Heart right ventricle (tissue), 16 donors: ENCODE measurements at places on chromosomes 3 and 15. TPM values are rescaled to one million over a fixed set of nuclear protein-coding genes. Genes with fewer than 3 reads are reported as not detected.

The EPB42 gene
- not detected for total RNA-seq

The SPG11 gene
- total RNA-seq = 59.4 TPM

The EPHB3 gene
- 1.9 TPM for total RNA-seq

The XCR1 gene
- not detected for total RNA-seq

The MEIS2 gene
- 39.0 TPM for total RNA-seq

The COL7A1 gene
- 14.4 TPM for total RNA-seq

The SCN11A gene
- 0.04 TPM for total RNA-seq

The MESP2 gene
- not detected for total RNA-seq

The CELF6 gene
- 0.79 TPM for total RNA-seq

DNA sequence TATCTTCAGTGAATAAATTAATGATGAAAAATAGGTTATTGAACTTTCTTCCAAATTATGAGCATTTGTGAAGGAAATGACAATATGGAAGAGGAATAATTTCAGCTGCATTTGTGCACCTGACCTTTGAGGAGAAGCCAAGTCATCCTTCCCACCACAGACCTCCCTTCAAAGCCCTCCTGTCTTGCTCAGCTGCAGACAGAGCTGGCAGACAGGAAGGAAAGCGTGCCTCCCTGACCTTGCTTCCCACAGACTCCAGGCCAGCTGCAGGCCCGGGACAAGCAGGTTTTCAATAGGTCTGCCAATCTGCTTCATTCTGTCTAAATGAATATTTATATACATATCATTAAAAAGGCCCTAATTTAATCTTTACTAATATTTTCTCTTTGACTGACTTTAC is 152.9 kb upstream of the RBMS3 start:
- H3K36me3 ChIP-seq = no peaks in the 10 kb centered on the region
- DNase-seq = no peak
- no peaks in the 10 kb centered on the region for H3K4me1 ChIP-seq
- H3K27me3 ChIP-seq = no peaks in the 10 kb centered on the region

- H3K4me3 ChIP-seq = no peak overlapping the region
- no peak for DNase-seq
- H3K27ac ChIP-seq = peak overlapping the region; percentile 34
- H3K4me1 ChIP-seq = peaks cover 68% of the 10 kb centered on the region
- no peaks in the 10 kb centered on the region for H3K36me3 ChIP-seq
These were observed 61.0 kb upstream of the RYK start for GRCh38 chr3:134311693-134312071.

- no peak overlapping the region for H3K27ac ChIP-seq
- peaks cover 3% of the 10 kb centered on the region for H3K4me1 ChIP-seq
- no peak overlapping the region for H3K4me3 ChIP-seq
- H3K36me3 ChIP-seq = no peaks in the 10 kb centered on the region
- DNase-seq = no peak
These were observed 99.4 kb upstream of the DLG1 start for GRCh38 chr3:197397838-197398237.

- no peaks in the 10 kb centered on the region for H3K36me3 ChIP-seq
- H3K27ac ChIP-seq = no peak overlapping the region
- no peaks in the 10 kb centered on the region for H3K4me1 ChIP-seq
- H3K4me3 ChIP-seq = no peak overlapping the region
- DNase-seq = no peak
These were observed 491.1 kb downstream of the AGBL1 start for GRCh38 chr15:86570738-86571137.

DNA sequence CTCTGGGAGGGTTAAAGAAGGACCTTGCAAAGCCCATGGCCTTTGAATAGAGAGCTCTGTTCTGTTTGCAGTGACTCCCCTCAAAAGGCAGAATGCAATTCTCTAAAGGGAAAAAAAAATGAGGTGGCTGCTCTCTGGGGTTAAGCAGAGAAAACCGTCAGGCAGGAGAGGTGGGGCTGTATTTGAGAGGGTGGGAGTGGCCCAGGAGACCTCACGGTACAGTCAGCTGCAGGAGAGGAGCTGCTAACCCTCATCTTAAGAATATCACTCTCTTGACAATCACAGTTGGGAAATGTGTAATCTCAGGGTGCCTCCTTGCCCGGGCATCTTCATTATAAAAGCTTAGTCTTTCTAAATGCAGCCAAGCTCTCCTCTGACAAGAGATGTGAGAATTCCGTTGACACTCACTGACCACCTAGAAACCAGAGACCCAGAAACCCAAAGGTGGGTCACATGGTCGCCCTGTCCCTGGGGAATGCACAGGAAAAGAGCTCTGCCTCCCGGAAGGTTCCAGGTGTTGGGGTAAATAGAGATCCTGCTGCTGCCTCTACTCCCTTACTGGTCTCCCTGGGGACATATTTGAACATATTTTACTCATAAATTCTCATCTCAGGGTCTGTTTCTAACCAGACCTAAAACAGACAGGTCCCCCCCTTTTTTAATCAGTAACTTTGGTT is 159.1 kb upstream of the CTDSPL start:
- H3K4me1 ChIP-seq = peaks cover 6% of the 10 kb centered on the region
- no peak overlapping the region for H3K27ac ChIP-seq
- DNase-seq = no peak
- no peak overlapping the region for H3K4me3 ChIP-seq
- no peaks in the 10 kb centered on the region for H3K36me3 ChIP-seq

- peaks cover 14% of the 10 kb centered on the region for H3K4me1 ChIP-seq
- no peak overlapping the region for H3K4me3 ChIP-seq
- H3K27ac ChIP-seq = no peak overlapping the region
- DNase-seq = no peak
- no peaks in the 10 kb centered on the region for H3K36me3 ChIP-seq
These were observed 227.5 kb downstream of the PTPRG start for GRCh38 chr3:61788623-61789507.

- no peak overlapping the region for H3K4me3 ChIP-seq
- no peaks in the 10 kb centered on the region for H3K36me3 ChIP-seq
- H3K27me3 ChIP-seq = no peaks in the 10 kb centered on the region
- no peak for DNase-seq
These were observed 23.3 kb downstream of the FBN1 start for GRCh38 chr15:48622237-48622636.

GRCh38 chr15:64122936-64123351 is 27.2 kb downstream of the SNX1 start:
- H3K27me3 ChIP-seq = no peaks in the 10 kb centered on the region
- peaks cover 53% of the 10 kb centered on the region for H3K36me3 ChIP-seq
- H3K27ac ChIP-seq = no peak overlapping the region
- DNase-seq = no peak
- H3K4me1 ChIP-seq = peaks cover 3% of the 10 kb centered on the region
- H3K4me3 ChIP-seq = no peak overlapping the region

GRCh38 chr3:126031981-126032471 is 51.9 kb downstream of the SLC41A3 start:
- H3K27ac ChIP-seq = no peak overlapping the region
- no peaks in the 10 kb centered on the region for H3K4me1 ChIP-seq
- DNase-seq = no peak
- no peak overlapping the region for H3K4me3 ChIP-seq
- H3K36me3 ChIP-seq = peaks cover 50% of the 10 kb centered on the region
